ENCODE measurements at places on chromosomes 5 and 9.

- no peak for DNase-seq
These were observed 6.2 kb downstream of the ASS1 start for GRCh38 chr9:130451004-130451390.

- no peak for DNase-seq
These were observed 437.9 kb upstream of the PAPPA start for GRCh38 chr9:115715666-115716065.

GRCh38 chr5:88662846-88663245 is 220.1 kb downstream of the MEF2C start:
- DNase-seq, result no peak

DNA sequence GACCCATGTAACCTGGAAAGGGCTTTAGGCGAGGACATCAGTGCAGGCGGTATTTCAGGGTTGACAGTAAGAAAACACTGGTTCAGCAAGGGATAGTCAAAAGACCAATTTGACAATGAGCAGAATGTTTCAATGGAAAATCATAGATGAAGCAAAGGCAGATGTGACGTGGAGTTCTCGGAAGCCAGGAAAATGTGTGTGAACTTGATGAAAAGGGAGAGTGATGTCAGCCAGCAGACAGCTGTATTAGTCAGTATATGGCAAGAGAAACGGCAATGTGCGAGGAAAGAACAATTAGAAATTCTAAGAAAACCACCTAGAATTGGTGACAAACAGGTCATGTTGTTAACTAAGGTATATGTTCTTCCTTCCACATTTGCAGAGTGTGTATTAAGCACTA is 503.9 kb upstream of the DAB2 start:
- DNase-seq, result no peak

All from cortex of kidney (tissue), 1 donor.